ENCODE measurements at places on chromosomes 7 and 10.
A peak's percentile ranks its signal among the peaks of the same experiment; 100 is the strongest.

- DNase-seq: no peak
These were observed 31.4 kb downstream of the PARP12 start for GRCh38 chr7:140031364-140031763.

- no peak for DNase-seq
These were observed 33.8 kb downstream of the CHST15 start for GRCh38 chr10:124059551-124059950.

DNA sequence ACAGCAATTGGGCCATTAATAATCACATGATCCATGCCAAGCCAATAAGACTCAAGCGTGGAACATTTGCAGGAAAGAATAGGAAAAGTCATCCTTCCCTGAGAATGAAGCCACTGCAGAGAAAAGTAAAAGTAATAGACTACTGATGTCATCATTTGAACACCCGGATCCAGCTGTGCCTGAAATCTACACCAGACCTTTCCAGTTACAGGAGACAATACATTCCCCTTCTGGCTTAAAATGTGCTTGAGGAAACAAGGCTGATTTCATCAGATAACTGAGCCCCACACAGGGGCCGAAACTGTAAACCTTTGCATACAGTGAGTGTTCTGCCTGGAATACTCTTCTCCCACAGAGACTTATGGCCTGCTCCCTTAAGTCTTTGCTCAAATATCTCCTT is 232.8 kb downstream of the KCNMA1 start:
- DNase-seq: no peak

- DNase-seq: peak; percentile 62
These were observed 81.6 kb downstream of the ARHGAP22 start for GRCh38 chr10:48523212-48523819.

DNA sequence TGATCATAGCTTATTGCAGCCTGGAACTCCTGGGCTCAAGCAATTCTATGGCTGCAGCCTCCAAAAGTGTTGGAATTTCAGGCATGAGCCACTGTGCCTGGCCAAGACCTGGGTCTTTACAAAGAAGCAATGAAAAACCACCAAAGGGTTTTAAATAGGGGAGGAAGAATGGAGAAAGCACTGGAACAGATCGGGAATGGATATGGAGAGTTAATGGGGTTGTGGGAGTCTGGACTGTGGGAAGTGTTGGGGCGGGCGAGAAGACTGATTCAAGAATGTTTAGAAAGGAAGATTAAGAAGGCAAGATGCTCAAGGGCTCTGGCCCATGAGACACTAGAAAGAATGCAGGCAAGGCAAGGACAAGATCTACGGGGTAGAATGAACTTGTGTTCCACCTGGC is 98.5 kb downstream of the CARD11 start:
- DNase-seq: no peak

DNA sequence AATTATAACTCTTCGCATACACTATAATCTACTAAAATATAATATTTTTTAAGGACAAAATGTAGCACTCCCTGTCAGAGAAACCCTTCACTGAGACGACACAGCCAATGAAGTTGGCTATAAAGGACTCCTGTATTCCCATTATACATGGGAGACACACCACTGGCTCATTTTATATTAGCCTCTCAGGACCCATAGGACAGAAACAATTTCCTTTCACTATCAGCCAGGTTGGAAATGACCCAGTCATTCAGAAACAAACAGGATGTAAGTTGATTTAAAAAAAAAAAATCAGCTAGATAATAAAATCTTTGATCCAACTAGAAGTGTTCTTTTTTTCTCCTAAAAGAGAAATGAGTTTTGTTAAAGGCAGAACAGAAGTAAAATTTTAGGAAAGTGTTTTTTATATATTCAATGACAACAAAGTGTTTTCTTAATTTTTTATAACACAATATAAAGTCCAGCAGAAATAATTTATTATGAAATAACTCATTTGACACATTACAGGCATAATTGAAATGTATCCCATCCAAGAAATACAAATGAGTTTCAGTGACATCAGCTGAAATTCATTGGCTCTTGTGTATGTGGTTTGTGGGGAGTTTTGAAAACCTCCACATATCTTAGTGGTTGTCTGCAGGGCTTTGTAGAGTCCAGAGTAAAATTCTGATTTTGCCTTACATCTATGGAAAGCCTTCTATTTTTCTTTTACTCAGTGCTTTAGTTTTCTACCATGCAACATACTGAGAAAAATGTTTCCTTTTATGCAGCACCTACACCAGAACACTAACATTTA is 64.1 kb downstream of the CTTNBP2 start:
- DNase-seq: peak; percentile 60

GRCh38 chr10:92755725-92756124 is 66.0 kb downstream of the HHEX start:
- DNase-seq: no peak

- no peak for DNase-seq
These were observed 404.6 kb upstream of the NRP1 start for GRCh38 chr10:33739031-33739430.

- peak; percentile 61 for DNase-seq
These were observed 19.0 kb upstream of the ANKRD2 start for GRCh38 chr10:97553575-97554031.

- DNase-seq: peak; percentile 98
These were observed 98.0 kb downstream of the KAT6B start for GRCh38 chr10:74924251-74924963.

DNA sequence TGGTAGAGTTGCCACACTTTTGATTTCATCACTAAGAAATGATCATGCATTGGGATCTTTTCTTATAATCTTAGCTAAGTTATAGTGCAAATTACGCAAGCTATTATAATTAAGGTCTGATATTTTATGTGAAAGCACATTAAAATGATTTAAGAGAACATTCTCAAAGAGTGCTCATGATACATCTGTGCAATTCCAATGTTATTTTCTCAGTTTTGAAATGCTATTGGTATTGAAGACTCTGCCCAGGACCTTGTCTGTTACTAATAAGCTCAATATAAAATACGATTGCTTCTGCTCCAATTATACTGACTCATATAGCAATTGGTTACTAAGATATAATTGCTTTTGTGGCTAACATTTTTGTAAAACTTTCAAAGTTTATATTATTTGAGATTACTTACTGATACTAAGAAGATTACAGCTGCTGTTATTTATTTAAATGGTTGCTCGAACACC is 180.9 kb downstream of the ADAM12 start:
- no peak for DNase-seq

- DNase-seq: no peak
These were observed 409.2 kb upstream of the ZMIZ1 start for GRCh38 chr10:78659598-78659967.

DNA sequence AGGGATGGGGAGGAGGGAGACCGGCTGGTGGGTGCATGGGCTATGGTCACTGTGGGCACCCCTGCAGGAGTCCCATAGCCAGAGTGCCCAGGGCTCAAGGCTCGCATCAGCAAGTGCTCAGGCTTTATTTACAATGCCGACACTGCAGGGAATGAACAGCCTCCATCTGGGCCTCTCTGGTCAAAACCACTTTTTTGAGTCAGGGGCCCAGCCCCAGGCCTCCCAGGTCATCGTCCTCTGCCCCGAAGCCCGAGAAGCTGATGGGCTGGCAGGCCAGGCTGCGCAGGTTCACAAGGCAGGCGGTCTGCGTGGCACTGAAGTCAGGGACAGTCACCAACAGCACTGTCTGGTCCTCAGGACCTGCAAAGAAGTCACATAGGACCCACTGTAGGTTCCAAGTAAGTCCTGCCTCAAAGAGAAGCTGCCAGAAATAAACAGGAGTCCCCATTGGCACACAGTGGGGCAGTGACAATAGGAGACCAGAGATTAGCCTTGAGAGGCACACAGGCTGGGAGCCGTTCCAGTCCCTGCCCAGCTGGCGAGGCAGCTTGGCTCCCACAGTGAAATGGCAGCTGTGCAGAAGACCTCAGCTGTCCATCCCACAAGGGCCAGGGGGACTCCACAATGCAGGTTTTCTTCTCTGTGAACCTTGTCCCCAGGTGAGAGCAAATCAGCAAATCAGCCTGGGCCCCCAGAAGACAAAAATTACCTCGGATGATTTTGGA is 8.6 kb downstream of the POLD2 start:
- DNase-seq: no peak

DNA sequence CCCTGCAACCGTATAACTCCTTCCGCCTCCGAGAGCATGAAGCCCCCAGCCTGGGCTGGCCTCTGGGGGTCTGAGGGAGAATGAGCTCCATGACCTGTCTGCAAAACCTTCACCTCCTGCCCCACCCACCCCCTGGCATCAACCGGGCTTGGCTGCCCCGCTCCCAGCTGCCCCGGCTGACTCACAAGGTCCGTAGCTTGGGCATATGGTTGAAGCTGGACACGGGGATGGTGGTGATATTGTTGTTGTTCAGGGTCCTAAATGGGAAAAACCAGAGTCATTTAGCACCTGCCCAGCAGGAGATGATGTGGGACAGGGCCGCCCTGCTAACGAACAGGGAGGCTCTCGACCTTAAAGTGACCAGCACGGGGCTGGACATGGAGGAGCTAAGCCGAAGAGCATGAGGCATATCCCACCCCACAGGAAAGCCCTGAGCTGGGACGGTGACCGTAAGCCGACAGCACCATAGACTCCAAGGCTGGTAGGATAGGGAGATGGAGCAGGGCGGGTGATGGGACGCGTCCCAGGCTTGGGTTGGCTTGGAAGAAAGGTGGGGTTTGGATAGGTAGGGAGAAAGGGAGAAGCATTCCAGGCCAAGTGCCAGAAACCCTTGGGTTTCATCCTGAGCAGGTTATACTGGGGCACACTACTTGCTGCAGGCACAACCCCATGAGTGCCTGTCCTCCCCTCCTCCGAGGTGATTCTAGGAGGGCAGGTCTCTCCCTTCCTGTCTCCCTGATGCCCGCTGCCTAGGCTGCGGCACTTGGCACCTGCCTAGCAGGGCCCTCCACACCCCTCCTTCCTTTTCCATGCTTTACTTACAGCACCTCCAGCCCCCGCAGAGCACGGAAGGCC is 121.5 kb downstream of the SLIT1 start:
- no peak for DNase-seq

GRCh38 chr10:98285416-98285815 is 17.4 kb upstream of the LOXL4 start:
- DNase-seq: no peak

GRCh38 chr10:68471063-68471585 is 649 bp downstream of the DNA2 start:
- DNase-seq: no peak

DNA sequence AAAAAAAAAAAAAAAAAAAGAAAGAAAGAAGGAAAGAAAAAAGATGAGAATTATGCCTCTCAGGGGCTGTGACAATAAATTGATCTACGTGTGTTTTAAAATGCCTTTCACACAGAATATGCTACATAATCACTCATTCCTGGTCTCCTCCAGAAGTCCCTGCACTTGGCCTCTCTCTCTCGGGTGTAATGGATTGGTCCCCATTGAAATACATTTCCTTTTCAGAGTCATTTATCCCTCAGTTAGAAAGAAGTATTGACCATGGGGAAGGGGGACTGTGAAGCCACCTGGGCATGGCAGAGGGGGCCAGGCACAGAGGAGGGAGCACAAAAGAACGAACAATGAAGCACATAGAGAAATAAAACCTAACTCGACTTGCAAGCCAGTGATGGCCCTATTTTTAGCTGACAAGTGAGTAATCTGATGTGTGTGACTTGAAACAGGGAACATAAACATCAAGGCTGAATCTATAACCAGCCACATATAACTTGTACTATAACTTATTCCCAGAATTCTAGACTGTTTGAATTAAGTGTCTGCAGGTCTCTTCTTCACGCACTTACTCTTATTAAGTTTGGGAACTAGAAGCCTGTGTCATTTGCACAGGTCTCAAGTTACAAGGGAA is 490.8 kb downstream of the KCNMA1 start:
- no peak for DNase-seq

DNA sequence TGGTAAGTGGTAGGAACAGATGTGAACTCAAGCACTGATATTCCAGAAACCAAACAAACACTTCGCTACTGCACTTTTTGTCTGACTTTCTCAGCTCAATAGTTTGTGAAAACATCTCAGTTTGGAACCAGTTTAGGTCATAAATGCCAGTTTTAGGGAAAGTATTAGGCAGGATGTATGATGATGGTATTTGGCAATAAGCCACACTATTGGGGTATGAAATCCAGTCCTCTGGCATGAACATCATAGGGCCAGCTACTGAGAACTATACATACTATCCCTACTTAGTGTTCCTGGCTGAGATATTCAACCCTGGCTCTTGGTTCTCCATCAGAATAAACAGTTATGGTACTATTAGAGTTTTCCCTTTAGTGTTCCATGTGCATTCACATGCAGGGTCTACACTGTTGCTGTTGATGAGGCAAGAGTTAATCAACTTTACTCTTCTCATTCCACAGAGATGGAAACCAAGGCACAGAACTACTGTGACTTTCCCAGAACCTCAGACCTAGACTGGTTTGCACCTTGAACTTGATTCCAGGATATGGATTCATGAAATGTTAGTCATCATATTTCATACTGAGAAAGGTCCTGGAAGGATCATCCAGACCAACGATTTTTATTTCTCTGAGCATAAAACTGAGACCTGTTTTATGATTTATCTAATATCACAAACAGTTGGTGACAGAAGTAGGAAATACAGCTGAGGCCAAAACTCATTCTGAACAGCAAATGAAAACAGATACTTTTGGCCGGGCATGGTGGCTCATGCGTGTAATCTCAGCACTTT is 20.0 kb upstream of the IFIT2 start:
- DNase-seq: no peak

- DNase-seq: no peak
These were observed 101.5 kb downstream of the RNF216 start for GRCh38 chr7:5679813-5680473.

DNA sequence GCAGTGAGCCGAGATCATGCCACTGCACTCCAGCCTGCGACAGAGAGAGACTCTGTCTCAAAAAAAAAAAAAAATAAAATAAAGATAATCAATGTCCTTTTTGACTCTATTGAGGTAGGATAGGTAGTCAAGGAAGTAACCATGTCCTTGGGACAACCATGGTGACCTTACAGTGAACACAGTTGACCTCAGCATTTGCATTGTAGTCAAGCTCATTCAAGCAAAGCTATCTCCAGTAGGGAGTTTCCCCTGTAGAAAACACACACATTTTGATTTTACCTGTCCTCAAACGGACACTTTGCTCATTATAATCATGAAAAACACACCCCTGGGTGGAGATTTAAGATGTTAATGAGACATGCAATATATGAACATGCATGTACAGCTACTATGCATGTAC is 171.7 kb downstream of the KIF20B start:
- DNase-seq: no peak

DNA sequence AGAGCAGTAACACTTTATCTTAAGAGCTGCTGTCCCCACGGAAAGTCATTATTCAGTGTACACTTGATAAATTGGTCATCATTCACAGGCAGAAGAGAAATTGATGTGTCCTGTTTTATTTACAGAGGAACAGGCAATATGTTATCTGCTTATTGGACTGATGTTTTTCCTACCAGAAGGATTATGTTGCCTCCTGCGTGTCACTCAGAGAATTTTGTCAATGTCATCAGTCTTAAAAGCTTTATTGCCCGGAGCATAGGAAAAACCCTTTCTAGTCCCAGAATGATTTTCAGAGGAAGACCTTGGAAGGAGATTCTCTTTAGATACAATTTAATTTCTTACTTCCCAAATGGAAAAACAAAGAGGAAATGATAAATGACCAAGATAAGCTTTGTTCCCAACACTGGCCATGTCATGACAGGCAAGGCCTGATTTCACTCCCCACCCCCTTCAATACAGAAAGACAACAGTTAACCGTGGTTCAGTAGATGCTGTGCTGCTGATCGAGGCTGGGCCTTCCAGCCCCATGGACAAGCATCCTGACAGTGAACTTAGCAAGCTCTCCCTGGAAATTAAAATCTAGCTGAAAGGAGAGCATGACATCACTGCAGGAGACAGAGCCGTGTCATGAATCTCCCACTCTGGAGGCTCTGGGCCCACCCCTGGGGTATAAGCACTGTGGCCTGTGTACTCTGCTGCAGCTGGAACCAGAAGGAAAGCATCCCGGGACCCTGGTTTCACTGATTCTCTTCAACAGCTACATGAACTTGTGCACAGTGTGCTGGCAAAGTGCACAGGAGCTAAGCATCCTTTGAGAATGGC is 118.8 kb upstream of the LYZL2 start:
- no peak for DNase-seq
